ENCODE measurements at places on chromosomes 16 and 17.
A peak's percentile ranks its signal among the peaks of the same experiment; 100 is the strongest.

- no peak for DNase-seq
These were observed 8.3 kb downstream of the WDR90 start for GRCh38 chr16:657487-657886.

- no peak for DNase-seq
These were observed 410.0 kb downstream of the RBFOX1 start for GRCh38 chr16:7742626-7743025.

- peak; percentile 29 for DNase-seq
These were observed 697 bp downstream of the NOL11 start for GRCh38 chr17:67718325-67718941.

DNA sequence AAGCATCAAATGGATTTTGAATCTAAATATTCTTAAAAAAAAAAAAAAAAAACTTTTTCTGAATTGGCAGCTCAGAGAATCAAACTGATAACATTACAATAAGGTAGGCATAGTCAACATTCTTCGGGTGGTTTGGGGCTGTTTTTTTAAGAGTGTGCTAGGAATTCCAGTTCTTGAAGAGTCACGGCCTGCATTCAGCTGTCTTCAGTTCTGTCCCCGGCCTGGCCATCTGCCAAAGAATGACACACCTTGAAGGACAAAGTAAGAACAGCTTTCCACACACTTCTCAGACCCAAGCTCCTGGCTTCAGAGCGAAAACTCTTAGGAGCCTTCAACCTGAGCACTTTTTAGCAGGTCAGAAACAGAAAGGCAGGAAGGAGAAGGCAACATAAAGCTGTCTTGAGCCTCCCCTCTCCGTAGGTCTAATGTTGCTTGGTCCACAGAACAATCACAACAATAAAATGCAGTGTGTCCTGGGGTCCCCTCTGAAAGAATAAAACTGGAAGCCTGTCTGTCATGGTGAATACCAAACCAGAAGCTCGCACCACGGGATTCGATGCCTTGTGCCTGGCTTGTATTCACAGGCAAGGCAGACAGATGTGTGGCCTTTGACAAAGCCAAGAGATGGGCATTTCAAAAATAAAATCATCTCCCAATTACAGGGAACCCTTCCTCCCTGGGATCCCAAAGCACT is 524.4 kb upstream of the ZFHX3 start:
- DNase-seq = no peak

DNA sequence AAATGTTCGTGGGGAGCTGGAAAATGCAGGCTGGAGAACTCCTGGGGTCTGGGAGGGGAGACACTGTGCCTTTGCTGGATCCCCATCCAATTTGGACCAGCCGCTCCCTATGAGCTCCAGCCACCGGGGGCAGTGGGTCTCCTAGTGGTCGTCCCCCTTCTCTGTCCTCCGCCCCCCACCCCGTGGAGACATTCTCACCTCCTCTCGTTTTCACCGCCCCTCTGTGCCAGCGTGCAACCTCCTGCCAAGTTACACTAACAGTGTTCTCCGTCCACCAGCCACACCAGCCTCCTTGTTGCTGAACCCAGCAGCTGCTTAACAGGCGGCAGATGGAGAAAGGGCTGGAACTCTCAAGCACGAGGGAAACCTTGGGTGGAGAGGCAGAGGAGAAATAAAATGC is 67.4 kb upstream of the SOX9 start:
- DNase-seq = no peak

DNA sequence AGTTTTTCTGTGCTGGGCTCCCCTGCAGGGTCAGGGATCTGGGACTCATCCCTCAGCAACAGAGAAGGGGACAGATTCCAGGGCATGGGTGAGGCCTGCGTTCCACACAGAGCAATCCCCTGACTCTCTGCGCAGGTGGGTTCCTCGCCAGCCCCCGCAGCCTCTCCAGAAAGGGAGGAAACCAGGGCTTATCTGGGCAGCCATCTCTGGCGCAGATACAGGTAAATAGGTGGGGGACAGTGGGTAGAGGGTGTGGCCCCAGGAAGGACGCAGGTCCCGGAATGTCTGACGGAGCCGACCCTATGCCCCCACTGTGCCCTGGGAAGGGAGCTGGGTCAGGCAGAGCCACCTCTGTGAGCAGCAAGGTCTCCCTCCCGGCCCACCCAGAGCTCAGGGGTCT is 23.2 kb downstream of the PIEZO1 start:
- no peak for DNase-seq

GRCh38 chr17:6232732-6233101 is 162.5 kb downstream of the WSCD1 start:
- DNase-seq = no peak

GRCh38 chr17:77425791-77426641 is 285.2 kb downstream of the SEC14L1 start:
- peak; percentile 65 for DNase-seq

GRCh38 chr17:58335779-58336455 is 7.3 kb upstream of the TSPOAP1 start:
- peak; percentile 82 for DNase-seq

- DNase-seq = no peak
These were observed 54.3 kb upstream of the CDC42EP4 start for GRCh38 chr17:73365906-73366623.

- DNase-seq = no peak
These were observed 122.4 kb upstream of the NUDT7 start for GRCh38 chr16:77599793-77600415.

- no peak for DNase-seq
These were observed 96.3 kb downstream of the CYLD start for GRCh38 chr16:50838165-50838564.

DNA sequence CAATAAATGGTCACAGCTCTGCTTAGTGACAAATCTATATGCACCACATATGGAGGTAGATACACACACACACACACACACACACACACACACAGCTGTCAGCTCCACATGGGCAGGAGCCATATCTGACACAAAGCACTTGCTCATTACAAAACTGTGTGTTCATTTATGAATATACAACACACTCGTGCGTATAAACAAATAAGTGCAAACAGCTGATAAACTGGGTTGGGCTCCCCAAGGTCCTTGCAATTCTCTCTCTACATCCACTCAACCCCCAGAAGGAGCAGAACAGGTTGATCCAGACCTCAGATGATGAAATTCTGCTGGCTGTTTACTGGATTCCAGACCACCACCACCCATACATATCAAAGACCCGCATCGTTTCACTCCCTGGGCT is 140.7 kb downstream of the XYLT1 start:
- DNase-seq = no peak

- DNase-seq = no peak
These were observed 3.2 kb upstream of the HOXB9 start for GRCh38 chr17:48629411-48629759.

- DNase-seq = no peak
These were observed 19.3 kb downstream of the TRPV2 start for GRCh38 chr17:16434662-16435061.

- no peak for DNase-seq
These were observed 8.8 kb downstream of the SCIMP start for GRCh38 chr17:5225668-5226457.

DNA sequence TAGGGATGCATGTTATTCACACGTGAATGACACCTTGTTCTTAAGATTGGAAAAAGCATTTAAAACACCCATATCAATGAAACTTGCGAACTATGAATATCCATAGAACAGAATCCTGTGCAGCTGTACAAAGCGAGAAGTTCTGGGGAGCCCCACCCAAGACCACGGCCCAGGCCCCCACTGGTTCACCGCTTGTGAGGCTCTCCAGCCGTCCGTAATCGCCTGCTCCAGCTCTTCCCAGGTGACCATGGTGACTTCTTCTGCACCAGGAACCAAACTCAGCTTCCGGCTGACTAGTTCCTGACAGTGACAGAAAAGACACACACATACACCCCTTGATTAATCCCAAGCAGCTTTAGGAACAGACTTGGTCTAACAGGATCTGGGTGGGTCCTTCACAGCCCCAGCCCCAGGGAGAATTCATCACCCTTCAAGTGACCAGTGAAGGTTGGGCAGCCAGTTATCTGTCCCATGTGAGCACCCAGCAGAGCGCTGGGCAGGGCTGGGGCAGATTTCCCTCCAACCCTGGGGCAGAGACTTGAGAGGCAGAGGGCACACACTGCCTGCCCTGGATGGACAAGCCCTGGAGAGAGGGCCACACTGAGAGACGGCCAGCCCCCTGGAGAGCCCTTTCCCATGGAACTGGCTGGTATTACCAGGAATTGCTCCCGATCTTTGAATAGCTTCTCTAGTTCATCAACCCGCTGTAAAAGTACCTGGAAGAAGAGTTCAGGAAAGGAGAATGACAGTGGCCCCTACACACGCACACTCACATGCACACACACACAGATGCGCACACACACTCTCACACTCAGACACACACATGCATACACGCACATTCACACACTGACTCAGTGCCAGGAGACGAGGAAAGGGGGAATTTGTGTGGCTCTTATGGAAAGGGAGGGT is 3.6 kb downstream of the QRICH2 start:
- no peak for DNase-seq

- no peak for DNase-seq
These were observed 235.5 kb downstream of the XYLT1 start for GRCh38 chr16:17235147-17235815.

DNA sequence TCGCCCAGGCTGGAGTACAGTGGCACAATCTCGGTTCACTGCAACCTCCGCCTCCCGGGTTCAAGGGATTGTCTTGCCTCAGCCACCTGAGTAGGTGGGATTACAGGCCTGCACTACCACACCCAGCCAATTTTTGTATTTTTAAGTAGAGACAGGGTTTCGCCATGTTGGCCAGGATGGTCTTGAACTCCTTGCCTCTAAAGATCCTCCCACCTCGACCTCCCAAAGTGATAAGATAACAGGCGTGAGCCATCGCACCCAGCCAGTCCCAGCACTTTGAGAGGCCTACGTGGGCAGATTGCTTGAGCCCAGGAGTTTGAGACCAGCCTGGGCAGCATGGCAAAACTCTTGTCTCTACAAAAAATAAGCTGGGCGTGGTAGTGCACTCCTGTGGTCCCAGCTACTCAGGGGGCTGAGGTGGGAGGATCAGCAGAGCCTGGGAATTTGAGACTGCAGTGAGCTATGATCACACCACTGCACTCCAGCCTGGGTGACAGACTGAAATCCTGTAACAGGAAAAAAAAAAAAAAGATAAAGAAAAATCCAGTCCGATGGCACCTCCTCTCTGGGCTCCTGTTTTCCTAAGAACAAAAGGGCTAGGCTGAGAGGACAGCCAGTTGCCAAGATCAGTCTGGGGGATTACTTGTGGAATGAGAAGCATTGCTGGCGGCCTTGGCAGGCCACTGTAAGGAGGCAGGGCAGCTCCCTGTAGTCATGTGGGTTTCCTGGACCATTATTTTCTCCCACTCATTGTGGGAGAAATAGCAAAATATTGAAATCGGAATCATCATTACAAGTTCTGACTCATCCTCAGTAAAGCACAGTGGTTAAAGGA is 3.0 kb upstream of the PIPOX start:
- no peak for DNase-seq

GRCh38 chr17:7748076-7748775 is 30.7 kb downstream of the DNAH2 start:
- DNase-seq = no peak

DNA sequence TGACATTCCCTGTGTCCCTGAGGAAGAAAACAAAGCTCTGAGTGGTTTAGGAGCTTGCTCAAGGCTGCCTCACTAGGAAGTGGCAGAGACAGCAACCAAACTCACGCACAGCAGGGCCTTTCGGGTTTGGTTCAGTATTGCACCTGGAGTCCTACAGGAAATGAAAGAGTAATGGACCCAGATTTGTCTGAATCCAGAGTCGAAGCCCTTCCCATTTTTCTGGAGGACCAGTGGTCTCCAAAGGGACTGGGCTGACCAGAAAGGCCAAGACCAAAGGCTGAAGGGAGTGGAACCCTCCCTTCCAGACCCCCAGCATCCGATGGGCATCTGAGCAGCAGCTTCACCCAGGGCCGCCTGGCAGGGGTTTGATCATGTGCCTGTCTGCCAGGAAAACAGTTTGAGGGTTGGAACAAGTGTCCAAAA is 85.5 kb upstream of the RPL38 start:
- DNase-seq = no peak

DNA sequence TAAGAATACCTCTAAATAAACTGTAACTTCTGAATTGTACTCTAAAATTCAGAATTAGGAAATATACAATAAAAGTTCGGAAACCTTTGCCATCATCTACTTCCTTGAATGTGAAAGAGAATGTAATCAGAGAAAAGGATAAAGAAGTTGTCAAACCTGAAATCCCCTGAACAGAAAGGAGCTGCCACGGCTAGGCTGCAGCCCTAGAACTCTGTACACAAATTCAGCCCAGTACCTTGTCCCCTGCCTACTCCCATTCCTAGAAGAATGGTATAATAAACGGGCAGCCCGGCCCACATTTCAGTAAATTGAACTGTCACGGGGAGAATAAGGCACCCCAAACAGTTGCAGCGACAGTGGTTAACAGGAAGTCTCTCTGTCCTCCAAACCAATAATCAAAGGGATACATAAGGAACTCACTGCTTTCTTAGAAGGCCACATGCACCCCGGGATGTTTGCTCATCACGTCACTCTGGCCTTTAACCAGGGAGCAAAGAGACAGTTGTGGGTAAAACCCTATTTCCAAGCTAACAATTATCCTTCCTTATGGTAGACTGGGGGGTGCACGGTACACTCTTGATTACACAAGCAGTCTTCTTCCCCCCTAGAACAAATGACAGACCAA is 24.3 kb upstream of the RFFL start:
- DNase-seq = peak; percentile 32

- no peak for DNase-seq
These were observed 99.1 kb downstream of the SOX9 start for GRCh38 chr17:72219824-72220493.

GRCh38 chr17:78474614-78475146 is 96.2 kb downstream of the PGS1 start:
- DNase-seq = no peak

GRCh38 chr17:76740329-76741118 is 2.6 kb downstream of the MFSD11 start:
- no peak for DNase-seq

DNA sequence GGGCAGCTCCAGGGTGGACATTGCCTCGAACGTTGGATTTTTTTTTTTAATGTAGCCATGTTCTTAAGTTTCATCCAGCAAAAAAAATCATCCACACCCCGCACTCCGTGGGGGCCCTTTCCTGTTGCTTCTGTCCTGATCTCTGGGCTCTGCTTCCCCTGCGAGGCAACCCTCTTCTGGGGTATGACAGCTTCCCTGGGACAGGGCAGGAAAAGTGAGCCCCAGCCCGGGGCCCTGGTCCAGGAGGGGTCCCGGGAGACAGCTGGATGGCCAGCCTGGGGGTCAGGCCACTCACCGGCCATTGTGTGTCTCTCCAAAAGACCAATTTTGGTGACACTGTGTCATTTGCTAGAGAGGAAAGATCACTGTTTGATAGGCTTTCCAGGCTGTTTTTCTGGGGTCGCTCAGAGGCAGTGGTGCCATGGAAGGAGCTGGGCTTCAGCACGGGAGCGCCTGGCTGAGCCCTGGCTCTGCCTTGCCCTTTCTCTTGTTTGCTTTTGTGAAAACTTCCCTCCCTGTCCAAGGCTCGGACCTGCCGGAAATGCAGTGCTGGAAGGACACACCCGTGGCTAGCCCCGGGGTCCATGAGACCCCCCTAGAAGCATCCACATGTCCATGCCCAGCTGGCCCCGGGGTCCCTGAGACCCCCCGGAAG is 41.0 kb upstream of the CHMP6 start:
- no peak for DNase-seq
